ENCODE measurements at places on chromosomes 2 and 18.

DNA sequence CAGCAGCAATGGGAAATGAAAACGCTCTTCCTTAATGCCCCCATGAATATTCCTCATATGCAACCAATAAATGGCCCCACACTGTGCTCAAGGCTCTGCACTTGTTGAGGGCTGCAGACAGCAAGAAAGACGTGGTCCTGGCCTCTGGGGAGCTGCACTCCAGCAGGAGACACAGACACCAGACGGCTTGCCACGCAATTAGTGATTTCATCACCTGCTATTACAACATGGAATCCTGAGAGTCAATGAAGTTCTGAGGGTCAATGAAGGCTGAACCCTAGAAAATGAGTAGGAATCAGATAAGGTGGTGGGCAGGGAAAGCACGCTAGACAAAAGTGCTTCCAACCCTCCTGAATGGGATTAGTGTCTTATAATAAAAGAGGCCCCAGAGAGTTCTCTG is 18.9 kb downstream of the CREG2 start:
- DNase-seq: no peak

- peak; percentile 27 for DNase-seq
These were observed 134.1 kb upstream of the ITGB6 start for GRCh38 chr2:160334028-160334741.

DNA sequence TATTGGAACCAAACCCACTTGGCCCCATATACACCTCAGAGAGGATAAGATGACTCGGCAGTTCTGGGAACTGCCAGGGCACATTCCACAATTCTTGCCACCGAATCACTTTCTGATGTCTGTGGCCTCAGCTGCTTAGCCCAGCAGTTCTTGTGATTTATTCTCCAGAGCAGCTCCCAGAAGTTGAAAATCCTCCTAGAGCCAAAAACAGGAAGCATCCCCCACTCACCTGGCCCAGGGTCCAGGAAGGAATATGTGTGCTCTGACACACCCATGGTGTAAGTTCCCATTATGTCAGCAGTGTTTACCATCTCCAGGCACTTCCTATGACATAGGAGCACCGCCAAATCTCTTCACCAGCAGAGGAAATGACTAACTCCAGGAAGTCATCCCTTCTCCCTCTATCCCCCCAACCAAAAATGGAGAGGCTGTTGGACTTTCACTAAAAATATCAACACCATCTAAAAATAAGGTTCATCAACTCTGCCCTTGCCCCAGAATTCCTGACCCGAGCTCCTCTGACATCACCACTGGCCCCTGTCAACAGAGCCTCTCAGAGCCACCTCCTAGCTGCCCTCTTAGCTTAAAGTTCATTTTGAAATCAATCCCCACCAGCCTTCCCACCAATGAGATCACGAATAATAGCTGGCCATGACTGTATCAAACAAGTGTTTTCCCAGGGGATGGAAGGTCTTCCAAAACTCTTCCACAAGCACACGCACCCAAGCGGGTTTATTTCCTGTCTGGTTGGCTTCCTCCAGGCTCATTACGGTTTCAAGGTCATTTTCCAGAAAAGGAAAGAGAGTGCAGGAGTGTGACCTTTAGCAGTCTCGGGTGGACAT is 223.1 kb upstream of the PARD3B start:
- no peak for DNase-seq

DNA sequence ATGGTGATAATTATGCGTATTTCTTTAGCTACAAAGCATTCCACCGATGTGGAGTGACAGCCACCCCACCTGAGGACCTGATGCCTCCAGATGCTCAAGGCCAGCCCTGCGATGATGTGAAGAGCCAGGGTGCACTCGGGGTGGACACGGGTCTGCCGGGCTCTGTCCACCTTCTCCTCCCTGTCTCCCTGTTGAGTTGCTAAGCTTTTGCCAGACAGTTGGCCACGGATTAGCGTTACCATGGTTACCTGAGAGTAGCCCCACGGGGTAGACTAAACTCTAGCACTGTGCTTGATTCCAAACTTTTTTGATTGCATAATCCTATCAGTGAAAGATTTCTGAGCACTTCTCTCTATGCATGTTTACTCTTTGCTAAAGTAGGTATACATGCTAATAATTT is 86.2 kb downstream of the SMIM21 start:
- no peak for DNase-seq

- DNase-seq: no peak
These were observed 5.2 kb upstream of the EHD3 start for GRCh38 chr2:31228717-31229116.

DNA sequence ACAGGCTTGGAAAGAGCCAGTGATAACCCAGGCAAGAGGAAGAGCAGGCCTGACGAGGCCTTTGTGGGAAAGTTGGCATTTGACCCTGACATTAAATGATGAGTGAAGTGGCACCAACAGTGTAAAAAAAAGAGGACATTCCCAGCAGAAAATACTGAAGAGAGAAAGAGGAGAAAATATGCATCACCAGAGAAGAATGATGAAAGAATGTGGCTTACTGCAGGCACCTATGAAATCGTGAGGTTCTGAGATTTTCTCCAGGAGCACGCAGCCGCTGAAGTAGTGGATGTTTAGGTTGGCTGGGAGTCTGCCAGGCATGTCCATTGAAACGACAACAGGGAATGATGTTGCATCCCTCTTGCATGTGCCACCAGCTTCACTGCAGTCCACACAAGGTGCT is 13.8 kb downstream of the EHD3 start:
- DNase-seq: no peak

DNA sequence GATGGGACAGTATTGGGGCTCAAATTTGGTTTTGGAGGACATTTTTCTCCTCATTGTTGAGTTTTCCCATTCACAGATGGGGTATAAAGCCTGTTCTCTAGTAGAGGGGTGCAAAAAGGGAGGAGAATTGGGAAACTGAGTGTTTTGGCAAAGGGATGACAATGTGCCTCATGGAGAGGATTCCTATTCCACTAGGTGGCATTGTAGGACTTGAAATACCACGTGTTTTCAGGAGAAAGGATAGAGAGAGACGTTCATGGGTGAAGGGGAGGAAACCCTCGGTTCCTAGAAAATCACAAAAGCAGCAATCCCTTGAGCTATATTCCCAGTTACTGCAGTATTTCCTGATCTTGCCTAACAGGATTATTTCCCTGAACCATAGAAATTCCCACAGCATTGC is 113.7 kb upstream of the SRD5A2 start:
- no peak for DNase-seq

DNA sequence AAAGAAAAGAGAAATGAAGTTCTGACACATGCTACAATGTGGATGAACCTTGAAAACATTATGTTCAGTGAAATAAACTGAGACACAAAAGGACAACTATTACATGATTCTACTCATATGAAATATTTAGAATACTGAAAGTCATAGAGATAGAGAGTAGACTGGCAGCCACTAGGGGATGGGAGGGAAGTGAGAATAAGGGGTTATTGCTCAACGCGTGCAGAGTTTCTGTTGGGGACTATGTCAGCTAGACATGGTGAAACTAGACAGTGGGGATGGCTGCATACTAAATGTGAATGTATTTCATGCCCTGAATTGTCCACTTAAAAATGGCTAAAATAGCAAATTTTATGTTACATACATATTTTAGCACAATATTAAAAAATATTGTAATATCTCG is 108.7 kb upstream of the ATL2 start:
- DNase-seq: no peak

DNA sequence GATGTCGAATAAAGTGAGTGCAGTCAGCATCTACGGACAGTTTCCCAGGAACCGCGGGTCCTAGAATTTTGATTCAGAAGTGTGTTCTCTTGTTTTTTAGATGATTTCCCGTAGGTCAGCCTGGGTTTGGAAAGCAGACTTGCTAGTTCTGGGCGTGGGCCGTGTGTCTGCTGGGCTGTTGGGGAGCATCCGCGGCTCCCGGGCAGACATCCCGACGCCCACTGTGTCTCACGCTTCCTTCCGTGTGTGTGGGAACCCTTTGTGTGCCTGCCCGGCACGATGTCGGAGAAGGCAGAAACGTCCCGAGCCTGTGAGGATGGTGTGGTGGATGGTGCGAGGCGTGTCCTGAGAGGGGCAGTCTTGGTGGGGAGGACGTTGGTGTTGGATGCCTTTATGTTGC is 18.4 kb downstream of the CTDP1 start:
- no peak for DNase-seq

- DNase-seq: no peak
These were observed 1413.7 kb upstream of the TMEFF2 start for GRCh38 chr2:193608451-193608850.

GRCh38 chr2:152846697-152847470 is 128.5 kb downstream of the ARL6IP6 start:
- no peak for DNase-seq

GRCh38 chr2:36734304-36734703 is 37.8 kb downstream of the VIT start:
- DNase-seq: no peak

DNA sequence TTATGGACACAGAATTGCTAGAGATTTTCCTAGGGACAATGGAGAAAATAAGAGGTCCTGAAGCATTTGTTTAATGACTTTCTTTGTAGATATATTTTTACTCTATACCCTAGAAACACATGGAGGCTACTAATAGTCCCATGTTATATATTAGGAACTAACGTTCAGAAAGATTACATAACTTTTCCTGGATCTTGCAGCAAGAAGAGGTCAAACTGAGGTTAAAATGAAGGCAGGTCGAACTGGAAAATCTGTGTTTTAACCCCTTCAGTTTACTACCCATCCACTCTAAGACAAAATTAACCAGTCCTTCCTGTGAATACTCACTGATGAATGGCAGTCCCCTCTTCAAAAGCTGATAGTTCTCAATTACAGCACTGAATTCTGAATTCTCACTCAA is 1415.8 kb upstream of the CELF4 start:
- DNase-seq: no peak

DNA sequence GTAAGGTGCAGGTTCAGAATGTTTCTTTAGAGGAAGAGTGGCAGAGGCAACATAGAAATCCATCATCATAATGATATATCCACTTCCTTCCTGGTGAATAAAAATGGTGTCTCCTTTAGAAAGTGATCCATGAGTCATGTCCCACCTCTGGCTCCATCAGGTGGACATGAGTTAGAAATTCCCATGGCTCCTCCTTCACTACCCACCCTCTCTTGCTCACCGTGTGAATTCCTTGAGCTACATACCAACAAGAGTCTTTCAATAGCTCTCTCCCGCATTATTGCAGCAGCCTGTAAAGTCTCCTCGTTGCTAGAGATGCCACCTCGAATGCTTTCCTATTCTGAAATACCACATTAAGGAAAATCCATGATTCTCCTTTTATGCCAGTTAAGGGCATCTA is 317.6 kb downstream of the LNPK start:
- DNase-seq: no peak

DNA sequence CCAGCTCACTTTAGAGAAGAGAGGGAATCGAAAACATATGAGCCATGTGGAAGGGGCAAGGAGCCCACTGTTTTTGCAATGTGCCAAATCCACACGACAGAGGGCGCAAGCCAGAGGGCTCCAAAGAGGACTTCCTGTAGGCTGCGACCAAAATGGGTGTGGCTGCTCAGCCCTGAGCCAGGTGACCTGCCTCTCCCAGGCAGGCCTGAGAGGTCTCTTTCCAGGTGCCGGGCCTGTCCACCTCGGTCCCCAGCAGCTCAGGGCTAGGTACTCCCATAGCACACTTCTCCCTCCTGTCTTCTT is 153.8 kb downstream of the TTC32 start:
- DNase-seq: no peak

- no peak for DNase-seq
These were observed 693.1 kb downstream of the DCC start for GRCh38 chr18:53033128-53033527.

DNA sequence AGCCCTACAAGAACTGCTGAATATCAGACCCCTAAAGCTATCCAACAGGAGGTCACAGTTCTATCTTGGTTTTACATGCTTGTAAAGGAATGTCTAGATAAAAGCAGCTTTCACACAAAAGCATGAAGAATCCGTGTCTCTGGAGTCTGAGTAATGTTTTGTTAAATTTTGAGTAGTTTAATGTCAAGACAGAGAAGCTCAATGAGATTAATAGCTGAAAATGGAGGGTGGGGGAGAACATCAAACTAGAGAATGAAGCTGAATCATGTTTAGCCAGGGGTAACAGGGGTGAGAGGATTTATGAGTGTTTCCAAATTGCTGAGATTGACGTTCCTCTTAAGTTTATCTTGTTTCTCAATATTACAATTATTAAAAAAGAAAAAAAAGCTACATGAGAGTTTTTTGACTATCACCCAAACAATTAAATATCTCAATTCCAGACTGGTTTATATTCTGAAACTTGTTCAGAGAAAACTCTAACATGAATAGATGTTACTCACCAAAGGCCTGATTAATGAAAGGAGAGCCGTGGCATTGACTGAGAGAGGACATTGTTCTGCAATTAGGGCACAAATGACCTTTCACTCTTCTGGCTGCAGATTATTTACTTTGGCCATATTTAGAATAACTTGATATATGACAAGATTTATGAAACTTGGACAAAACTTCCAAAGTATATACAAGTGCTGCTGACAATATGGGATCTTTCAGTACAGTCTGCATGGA is 266.4 kb upstream of the ETAA1 start:
- no peak for DNase-seq

GRCh38 chr2:98804265-98804650 is 73.3 kb upstream of the MGAT4A start:
- DNase-seq: no peak

DNA sequence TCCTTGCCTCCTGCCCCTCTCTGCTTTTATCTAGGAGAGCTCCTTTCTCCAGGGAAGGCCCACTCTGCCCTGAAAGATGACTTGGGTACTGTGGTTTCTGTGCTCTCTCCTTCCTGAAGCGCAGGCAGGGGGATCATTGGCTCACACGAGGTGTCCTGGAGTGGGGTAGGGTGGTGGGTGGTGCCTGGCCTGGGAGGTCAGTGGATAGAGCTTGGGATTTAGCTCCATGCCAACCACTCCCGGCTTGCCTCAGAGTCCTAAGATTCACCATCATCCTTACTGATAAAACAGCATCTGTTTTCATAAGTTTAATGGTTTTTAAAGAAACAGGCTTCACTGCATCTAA is 63.1 kb downstream of the CIB4 start:
- DNase-seq: no peak

DNA sequence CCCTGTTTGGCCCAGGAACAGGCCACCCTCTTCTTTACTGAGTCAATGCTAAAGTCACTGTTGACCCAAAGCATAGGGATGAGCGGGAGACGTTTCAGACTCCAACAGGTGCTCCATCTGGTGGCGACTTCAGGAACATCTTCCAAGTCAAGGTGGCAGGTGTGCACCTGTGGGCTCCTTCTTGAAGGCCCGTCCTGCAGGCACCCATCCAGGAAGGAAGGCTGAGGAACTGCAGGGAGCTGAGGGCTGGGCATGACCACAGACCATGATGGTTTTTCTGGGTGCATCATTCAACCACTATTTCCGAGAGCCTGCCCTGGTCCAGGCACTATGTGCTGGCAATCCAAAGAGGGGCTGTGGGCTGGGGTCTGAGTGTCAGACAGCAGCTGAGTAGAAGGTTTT is 142.8 kb downstream of the NDUFA10 start:
- peak; percentile 54 for DNase-seq
